ENCODE measurements at places on chromosomes 1 and 21.

DNA sequence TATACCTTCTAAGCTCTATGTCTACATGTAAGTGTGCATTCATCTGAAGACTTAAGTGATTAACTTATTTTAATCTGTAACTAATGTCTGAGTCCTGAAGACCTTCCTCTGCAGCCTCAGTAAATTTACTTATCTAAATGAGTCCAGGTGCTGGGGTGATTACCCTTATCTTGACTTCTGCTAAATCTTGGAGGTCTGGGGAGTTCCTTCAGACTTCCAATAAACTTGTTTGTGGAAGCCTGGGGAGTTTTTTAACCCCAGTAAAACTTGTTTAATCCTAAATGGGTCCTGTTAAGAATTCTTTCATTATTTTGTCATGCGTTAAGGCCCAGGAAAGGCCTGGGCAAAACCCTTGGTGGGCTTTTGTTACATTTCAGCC, 37.0 kb downstream of the RSPH1 start:
- no peak for DNase-seq

DNA sequence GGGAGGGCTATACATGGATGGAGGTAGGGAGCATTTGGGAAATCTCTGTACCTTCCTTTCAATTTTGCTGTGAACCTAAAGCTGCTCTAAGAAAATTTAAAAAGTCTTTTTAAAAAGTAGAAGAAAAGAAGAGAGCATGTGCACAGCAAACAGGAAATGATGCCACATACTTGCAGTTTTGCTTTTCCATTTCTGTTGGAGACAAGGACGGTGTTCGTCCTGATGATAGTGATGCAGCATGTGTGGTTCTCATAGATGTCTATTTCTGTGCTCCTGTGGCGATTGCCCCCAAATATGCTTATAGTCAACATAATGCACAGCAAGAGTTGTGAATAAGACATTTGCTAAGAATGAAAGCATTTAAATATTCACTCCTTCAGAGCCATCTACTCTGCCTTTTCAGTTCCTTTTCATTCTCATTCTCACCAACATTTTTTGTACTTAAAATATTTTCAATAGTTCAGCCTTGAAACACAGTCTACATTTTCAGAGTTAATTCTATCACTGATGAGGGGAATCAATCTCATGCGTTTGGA, 66.6 kb downstream of the LRRC8C start:
- DNase-seq, result no peak

- DNase-seq, result no peak
These were observed 126.6 kb downstream of the PRDM2 start for GRCh38 chr1:13826591-13826990.

DNA sequence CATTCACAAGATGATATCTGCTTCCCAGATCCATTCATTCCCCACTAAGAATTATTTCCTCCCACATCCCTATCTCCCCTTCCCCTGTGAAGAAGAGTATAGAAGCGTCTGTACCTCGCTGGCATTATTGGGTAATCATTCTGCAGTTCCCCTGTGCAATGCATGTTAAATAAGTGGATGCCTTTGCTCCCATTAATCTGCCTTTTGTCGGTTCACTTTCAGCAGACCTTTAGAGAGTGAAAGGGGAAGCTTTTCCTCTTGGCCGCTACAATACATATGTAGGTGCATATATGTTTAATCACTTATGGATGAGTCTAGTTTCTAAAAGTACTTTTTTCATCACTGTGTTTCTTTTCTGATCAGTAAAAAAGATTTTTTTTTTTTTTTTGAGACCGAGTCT, 7.0 kb downstream of the CLCN6 start:
- DNase-seq, result no peak

DNA sequence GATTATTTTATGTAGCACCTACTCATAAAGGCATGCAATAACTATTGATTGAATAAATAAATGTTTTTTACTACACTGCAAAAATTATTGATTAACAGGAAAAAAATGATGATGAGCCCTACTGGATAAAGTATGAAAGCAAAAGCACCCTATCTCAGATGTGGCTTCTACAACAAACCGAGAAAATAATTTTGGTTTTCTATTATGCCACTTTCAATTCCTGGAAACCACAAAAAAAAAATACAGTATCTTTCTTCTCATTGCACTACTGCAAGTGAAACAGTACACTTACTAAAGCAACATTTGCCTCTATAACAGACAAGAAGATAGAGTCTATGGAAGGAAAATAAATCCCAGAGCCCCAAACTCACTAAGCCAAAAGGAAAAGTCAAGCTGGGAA, 1882.4 kb downstream of the NCAM2 start:
- no peak for DNase-seq
